ENCODE measurements at places on chromosomes 13 and 19.

DNA sequence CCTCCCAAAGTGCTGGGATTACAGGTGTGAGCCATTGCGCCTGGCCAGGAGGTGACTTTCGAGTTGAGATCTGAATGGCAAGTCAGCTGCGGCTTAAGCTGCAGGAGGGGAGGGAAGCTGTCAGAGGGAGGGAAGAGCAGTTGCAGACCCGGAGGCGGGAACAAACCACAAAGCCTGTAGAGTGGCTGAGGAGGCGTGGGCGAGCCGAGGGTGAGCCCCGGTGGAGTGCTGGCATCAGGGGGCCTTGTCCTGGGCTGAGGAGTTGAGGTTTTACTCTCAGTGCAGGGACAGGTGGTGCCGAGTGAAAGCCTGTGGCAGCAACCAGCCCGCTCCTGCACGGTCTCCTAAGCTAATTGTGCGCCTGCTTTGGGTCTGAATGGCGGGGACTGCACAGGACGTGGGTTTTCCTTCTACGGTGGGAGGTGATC, 24.2 kb downstream of the PPP1R37 start:
- peaks cover 39% of the 10 kb centered on the region for H3K4me1 ChIP-seq
- no peak overlapping the region for H3K4me3 ChIP-seq
- DNase-seq: no peak
- no peak overlapping the region for H3K27ac ChIP-seq
- H3K36me3 ChIP-seq: no peaks in the 10 kb centered on the region

DNA sequence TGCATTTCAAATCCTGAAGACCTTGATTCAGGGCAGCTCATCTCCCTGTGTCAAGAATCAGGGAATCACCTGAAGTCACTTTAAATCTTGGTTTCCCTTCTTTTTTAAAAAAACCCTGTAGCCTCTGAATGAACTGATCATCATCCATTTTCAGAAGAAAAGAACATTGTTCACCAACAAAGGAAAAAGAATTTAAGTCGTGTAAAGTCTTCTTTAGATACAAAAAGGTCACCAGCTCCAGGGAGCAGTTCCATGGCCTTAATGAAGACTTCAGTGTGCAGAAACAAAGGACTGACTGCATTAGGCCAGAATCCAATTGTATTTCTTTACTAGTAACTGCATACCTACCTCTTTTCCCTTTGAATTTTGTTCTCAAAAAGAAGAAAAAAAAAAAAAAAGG, 245.0 kb downstream of the ABCC4 start:
- peaks cover 9% of the 10 kb centered on the region for H3K36me3 ChIP-seq
- H3K27ac ChIP-seq: no peak overlapping the region
- H3K4me1 ChIP-seq: no peaks in the 10 kb centered on the region
- no peak overlapping the region for H3K4me3 ChIP-seq
- DNase-seq: no peak

GRCh38 chr13:68927387-68928026, 1180.1 kb upstream of the ATXN8OS start:
- H3K27me3 ChIP-seq: peaks cover 3% of the 10 kb centered on the region
- no peak overlapping the region for H3K27ac ChIP-seq
- DNase-seq: peak; percentile 28
- no peak overlapping the region for H3K4me3 ChIP-seq
- no peaks in the 10 kb centered on the region for H3K4me1 ChIP-seq

GRCh38 chr19:48152551-48152950, 17.6 kb downstream of the LIG1 start:
- DNase-seq: peak; percentile 73
- no peak overlapping the region for H3K27ac ChIP-seq
- no peak overlapping the region for H3K4me3 ChIP-seq
- peaks cover 35% of the 10 kb centered on the region for H3K36me3 ChIP-seq
- H3K27me3 ChIP-seq: peaks cover 4% of the 10 kb centered on the region

DNA sequence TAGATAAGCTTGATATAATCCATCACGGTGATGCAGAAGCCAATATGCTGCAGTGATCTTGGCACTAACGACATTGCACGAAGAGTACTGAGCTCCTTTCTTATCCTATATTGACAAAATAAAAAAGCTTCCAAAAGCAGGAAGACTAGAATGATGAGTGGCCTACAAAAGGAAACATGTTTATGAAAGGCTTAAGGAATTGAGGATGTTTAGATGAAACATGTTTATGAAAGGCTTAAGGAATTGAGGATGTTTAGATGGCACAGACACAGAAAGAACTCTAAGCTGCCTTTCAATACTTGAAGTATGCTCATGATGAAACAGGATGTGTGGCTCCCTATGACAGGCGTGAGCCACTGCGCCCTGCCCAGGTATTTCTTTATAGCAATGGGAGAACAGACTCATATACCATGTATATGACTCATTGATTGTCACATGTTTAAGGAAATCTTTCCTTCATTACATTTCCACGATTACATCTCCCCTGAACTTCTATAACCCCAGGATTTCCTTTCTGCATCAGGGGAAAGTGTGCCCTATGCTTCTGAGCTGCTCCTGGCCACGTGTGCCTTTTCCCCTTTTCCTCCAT, 690.8 kb upstream of the ARGLU1 start:
- peaks cover 2% of the 10 kb centered on the region for H3K4me1 ChIP-seq
- no peaks in the 10 kb centered on the region for H3K27me3 ChIP-seq
- H3K4me3 ChIP-seq: no peak overlapping the region

DNA sequence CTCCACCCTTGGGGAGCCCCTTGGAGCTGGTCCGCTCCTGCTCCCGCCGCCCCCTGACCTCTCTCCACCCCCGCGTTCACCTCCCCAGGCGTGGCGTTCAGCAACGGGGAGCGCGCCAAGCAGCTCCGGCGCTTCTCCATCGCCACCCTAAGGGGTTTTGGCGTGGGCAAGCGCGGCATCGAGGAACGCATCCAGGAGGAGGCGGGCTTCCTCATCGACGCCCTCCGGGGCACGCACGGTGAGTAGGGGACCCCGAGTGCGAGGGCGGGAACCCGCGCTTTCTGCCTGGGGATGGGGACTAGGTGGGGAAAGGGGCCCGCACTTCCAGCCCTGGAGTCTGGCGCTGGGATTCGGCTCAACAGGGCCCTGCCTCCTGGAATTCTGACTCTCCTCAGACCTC, 1.7 kb downstream of the CYP2A13 start:
- DNase-seq: peak; percentile 4
- H3K4me1 ChIP-seq: no peaks in the 10 kb centered on the region
- H3K4me3 ChIP-seq: no peak overlapping the region
- peaks cover 96% of the 10 kb centered on the region for H3K27me3 ChIP-seq
- no peaks in the 10 kb centered on the region for H3K36me3 ChIP-seq
- no peak overlapping the region for H3K27ac ChIP-seq

DNA sequence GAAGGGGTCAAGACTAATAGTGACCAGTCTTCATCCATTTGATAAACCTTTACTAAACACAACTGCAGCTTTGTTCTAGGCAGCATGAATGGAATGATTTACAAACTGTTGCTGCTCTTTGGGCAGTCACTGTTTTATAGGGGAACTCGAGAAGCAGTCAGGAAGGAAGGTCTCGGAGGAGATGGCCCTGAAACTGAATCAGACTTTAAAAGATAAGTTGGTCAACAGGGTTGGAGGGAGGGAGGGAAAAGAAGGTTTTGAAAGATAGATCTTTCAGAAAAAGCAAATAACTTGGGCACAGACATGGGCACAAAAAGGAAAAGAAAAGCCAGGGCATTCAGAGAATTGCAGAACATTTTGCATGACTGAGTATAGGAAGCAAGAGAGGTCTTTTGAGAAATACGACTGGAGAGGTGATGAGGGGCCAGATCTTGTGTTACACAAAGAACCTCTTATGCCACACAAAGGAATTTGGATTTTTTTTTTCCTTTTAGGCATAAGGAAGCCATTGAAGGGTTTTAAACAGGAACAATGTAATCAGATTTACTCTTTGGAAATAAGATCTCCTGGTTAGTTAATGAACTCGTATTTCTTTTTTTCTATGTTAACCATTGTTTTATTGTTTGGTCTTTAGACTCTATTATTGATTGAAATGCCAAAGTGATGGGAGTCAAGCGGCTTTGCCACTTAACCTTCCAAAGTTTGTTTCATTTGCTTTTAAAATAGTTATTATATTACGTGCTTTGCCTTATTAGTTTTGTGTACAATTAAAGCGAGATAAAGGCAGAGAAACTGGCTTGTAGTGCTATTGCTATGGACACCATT, 37.5 kb upstream of the SACS start:
- peaks cover 14% of the 10 kb centered on the region for H3K36me3 ChIP-seq
- H3K4me3 ChIP-seq: peak overlapping the region; percentile 72
- no peaks in the 10 kb centered on the region for H3K27me3 ChIP-seq
- H3K4me1 ChIP-seq: peaks cover 73% of the 10 kb centered on the region
- no peak for DNase-seq

GRCh38 chr13:101382701-101383100, 33.6 kb downstream of the NALCN start:
- DNase-seq: no peak
- H3K4me3 ChIP-seq: no peak overlapping the region
- no peaks in the 10 kb centered on the region for H3K4me1 ChIP-seq
- H3K27ac ChIP-seq: no peak overlapping the region
- peaks cover 3% of the 10 kb centered on the region for H3K27me3 ChIP-seq

DNA sequence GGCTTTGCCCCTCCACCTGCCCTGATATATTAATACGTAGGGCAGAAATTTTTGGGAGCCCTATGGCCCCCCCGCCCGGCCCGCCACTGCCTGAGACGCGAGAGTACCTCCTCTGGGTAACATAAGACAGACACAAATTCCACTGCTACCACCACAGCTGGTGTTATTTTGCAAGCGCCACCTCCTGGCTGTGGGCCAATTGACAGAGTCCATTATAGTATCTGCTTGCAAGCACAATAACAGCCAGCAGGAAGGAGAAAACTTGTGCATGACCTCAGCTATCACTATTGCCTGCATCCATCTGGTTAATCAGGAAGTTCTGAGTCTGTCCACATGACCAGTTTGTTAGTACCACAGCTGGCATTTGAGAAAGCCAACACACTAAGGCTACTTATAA, 25.3 kb upstream of the OR10H2 start:
- no peak overlapping the region for H3K4me3 ChIP-seq
- no peaks in the 10 kb centered on the region for H3K4me1 ChIP-seq
- H3K27me3 ChIP-seq: no peaks in the 10 kb centered on the region
- DNase-seq: no peak
- H3K36me3 ChIP-seq: no peaks in the 10 kb centered on the region
- no peak overlapping the region for H3K27ac ChIP-seq

- no peak overlapping the region for H3K27ac ChIP-seq
- H3K4me1 ChIP-seq: peaks cover 27% of the 10 kb centered on the region
- H3K36me3 ChIP-seq: peaks cover 66% of the 10 kb centered on the region
- no peak overlapping the region for H3K4me3 ChIP-seq
- peaks cover 4% of the 10 kb centered on the region for H3K27me3 ChIP-seq
Observed at GRCh38 chr19:49327878-49328544, 3.0 kb upstream of the SLC6A16 start.

DNA sequence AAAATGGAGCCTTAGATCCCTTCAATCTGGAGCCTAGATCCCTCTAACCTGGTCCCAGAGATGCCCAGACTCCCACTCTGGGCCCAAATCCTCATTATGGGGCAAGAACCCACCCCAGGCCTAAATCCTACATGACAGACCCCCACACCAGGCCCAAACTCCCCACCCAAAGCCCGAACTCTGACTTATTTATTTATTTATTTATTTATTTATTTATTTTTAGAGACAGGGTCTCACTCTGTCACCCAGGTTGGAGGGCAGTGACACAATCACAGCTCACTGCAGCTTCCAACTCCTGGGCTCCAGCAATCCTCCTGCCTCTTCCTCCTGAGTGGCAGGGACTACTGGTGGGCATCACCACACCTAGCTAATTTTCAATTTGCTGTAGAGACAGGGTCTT, 12.0 kb downstream of the FBN3 start:
- H3K36me3 ChIP-seq: peaks cover 31% of the 10 kb centered on the region
- H3K27me3 ChIP-seq: no peaks in the 10 kb centered on the region
- no peak overlapping the region for H3K4me3 ChIP-seq
- no peak overlapping the region for H3K27ac ChIP-seq
- DNase-seq: no peak

GRCh38 chr19:4067396-4068046, 822 bp upstream of the ZBTB7A start:
- H3K27me3 ChIP-seq: peaks cover 37% of the 10 kb centered on the region
- no peak overlapping the region for H3K27ac ChIP-seq
- peak overlapping the region; percentile 81 for H3K4me3 ChIP-seq
- H3K4me1 ChIP-seq: peaks cover 16% of the 10 kb centered on the region

- peaks cover 13% of the 10 kb centered on the region for H3K27me3 ChIP-seq
- H3K4me3 ChIP-seq: no peak overlapping the region
- DNase-seq: no peak
- H3K27ac ChIP-seq: peak overlapping the region; percentile 30
Observed at GRCh38 chr19:16467581-16467980, 4.2 kb downstream of the EPS15L1 start.

GRCh38 chr19:39677961-39678889, 22.5 kb downstream of the LGALS16 start:
- no peak overlapping the region for H3K27ac ChIP-seq
- H3K27me3 ChIP-seq: peaks cover 33% of the 10 kb centered on the region
- no peaks in the 10 kb centered on the region for H3K36me3 ChIP-seq
- no peaks in the 10 kb centered on the region for H3K4me1 ChIP-seq

DNA sequence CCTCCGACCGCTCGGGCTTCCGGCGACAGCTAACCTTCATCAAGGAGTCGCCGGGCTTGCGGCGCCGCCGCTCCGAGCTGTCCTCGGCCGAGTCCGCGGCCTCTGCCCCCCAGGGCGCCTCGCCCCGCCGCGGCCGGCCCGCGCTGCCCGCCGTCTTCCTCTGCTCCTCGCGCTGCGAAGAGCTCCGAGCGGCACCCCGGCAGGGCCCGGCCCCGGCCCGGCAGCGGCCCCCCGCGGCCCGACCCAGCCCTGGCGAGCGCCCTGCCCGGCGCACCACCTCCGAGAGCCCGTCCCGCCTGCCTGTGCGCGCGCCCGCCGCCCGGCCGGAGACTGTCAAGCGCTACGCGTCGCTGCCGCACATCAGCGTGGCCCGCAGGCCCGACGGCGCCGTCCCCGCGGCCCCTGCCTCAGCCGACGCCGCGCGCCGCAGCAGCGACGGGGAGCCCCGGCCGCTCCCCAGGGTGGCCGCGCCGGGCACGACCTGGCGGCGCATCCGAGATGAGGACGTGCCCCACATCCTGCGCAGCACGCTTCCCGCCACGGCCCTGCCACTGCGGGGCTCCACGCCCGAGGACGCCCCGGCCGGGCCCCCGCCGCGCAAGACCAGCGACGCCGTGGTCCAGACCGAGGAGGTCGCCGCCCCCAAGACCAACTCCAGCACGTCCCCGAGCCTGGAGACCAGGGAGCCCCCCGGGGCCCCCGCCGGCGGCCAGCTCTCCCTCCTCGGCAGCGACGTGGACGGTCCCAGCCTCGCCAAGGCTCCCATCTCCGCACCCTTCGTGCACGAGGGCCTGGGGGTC, 9.6 kb downstream of the C19orf25 start:
- H3K27me3 ChIP-seq: peaks cover 88% of the 10 kb centered on the region
- H3K36me3 ChIP-seq: no peaks in the 10 kb centered on the region
- peaks cover 7% of the 10 kb centered on the region for H3K4me1 ChIP-seq
- H3K27ac ChIP-seq: no peak overlapping the region
- no peak overlapping the region for H3K4me3 ChIP-seq

DNA sequence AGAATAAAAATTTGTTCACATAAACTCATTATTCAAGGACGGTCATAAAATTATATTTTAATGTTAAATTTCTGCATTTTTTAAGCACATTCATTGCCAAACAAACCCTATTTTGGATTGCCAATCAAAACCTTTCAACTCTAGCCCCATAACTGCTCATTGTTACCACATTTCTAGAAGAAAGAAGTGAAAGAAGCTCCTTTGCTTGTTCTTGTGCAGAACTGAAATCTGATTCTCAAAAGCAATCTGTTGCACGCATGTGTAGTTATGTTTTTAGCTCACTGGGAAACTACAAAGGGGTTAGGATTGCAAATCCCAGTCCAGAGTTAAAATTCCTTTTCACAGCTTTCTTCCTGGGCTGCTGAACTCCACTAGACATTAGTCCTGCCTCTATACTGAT, 109.5 kb upstream of the MIR17HG start:
- H3K36me3 ChIP-seq: peaks cover 35% of the 10 kb centered on the region
- no peaks in the 10 kb centered on the region for H3K27me3 ChIP-seq
- no peak overlapping the region for H3K27ac ChIP-seq
- H3K4me3 ChIP-seq: no peak overlapping the region
- no peak for DNase-seq

Data from nephron progenitor cell (in vitro differentiated cells).